Myocyte (in vitro differentiated cells): ENCODE measurements at places on chromosomes 11 and 22. TPM values are rescaled to one million over a fixed set of nuclear protein-coding genes. Genes with fewer than 3 reads are reported as not detected.

RIBC2 gene
- not detected in 2 replicates for total RNA-seq

GNAZ gene
- 9.1 and 11.2 TPM in 2 replicates for total RNA-seq

DNA sequence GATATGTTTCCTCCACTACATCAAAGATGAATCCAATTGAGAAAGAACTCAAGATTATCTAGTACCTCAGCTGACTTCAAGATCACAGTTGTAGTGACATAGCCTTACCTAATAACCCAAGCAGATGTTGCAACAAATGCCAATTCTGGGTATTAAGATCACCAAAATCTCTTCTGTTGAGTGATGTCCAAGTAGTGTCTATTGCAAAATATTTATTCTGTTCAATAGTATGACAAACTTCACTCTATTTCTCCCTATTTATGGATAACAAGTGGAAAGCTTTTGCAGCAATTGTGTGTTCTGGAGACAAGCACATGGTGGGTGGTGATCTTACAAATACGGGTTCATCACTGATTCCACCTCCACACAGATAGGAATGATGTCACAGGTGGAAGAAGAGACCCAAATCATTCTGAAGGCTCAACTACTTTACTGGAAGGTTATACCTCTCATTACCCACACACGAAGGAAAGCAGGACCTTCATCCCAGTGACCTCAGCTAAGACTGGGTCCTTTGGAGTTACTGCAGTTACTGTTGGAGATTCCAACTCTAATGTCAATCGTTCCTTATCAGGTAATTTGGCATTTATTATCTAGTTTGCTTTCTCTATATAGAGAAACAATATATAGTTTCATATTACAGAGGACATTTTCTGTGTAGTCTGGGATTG is 72.0 kb downstream of the CD44 start:
- no peak for DNase-seq

DNA sequence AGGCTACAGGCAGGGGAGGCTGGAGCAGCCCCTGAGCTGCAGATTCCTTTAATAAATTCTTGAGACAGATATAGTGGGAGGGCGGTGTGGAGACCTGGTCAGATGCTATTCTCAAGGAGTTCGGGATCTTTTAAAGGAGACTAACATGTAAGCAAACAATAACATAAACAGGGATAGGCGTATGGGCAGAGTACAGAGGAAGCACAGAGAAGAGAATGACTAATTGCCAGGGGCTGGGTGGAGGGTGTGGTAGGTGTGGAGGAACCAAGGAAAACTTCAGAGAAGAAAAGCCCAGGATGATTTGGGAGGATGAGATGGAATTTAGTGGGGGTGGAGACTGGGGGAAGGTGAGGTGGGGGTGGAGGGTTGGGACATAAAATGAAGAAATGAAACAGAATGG is 9.7 kb upstream of the HEPHL1 start:
- DNase-seq = no peak

GRCh38 chr22:36456464-36456845 is 25.0 kb downstream of the TXN2 start:
- DNase-seq = no peak

DNA sequence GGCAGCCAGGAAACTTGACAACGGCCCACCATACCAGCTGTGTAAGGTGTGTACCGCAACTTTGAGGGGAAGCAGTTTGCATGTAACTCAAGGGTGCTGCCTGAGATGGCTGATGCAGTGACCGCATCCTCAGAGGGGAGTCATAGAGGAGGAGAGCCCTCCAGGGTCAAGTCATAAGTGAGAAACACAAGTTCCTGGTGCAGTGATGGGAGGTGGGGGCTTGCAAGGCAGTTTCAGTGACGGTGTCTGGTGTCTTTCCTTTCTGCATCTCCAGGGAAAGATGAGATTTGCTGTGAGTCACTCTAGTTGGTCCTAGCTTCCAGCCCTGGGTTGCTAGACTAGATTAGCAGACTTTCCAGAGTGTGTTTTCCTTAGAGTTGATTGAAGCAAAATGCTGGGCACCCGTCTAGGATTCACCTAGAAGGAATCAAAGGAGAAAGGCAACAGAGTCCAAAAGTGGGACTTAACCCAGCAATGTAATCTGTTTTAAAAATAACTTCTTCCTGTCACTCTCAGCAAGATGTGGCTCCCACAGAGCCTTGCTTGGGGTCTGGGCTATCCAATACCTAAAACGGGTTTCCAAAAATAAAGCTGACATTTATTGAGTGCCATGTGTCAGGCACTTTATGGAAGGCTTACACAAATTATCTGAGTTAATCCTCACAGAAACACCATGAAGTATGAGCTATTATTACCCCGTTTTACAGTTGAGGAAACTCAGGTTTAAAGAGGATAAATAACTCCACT is 265.4 kb upstream of the PLET1 start:
- peak; percentile 37 for DNase-seq

- no peak for DNase-seq
Observed at GRCh38 chr11:1937616-1938342, 9.4 kb upstream of the MRPL23 start.

- DNase-seq = no peak
Observed at GRCh38 chr22:49568751-49569285, 258.9 kb downstream of the BRD1 start.

DNA sequence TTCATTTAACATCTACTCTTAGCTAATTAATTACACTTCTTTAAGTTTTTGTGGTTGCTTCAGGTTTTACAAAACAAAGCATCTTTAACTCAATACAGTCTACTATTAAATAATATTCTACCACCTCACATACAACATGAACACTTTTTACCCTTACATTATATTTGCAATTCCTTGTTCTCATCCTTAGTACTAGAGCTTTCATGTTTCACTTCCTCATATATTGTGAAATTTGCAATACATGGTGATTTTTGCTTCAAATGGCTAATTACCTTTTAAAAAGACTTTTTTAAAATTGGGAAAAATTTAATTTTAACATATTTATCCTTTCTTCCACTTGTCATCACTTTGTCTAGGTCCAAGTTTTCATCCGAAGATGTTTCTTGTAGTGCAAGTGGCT is 37.5 kb downstream of the RSF1 start:
- no peak for DNase-seq

DNA sequence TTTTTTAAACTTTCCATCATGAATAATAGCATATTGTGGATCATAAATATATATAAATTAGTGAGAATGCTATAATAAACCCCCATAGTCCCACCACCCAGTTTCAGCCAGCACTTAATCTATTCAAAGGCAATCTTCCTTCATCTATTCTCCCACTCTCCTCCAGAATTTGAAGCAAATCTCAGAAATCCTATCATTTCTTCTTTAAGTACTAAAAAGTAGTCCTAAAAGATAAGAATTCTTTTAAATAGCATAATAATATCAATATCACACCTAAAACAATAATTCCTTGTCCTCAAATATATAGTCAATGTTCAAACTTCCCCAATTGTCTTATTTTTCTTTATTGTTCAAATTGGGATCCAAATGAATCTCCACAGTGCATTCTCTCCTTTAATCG is 24.6 kb upstream of the ROBO3 start:
- DNase-seq = no peak

DNA sequence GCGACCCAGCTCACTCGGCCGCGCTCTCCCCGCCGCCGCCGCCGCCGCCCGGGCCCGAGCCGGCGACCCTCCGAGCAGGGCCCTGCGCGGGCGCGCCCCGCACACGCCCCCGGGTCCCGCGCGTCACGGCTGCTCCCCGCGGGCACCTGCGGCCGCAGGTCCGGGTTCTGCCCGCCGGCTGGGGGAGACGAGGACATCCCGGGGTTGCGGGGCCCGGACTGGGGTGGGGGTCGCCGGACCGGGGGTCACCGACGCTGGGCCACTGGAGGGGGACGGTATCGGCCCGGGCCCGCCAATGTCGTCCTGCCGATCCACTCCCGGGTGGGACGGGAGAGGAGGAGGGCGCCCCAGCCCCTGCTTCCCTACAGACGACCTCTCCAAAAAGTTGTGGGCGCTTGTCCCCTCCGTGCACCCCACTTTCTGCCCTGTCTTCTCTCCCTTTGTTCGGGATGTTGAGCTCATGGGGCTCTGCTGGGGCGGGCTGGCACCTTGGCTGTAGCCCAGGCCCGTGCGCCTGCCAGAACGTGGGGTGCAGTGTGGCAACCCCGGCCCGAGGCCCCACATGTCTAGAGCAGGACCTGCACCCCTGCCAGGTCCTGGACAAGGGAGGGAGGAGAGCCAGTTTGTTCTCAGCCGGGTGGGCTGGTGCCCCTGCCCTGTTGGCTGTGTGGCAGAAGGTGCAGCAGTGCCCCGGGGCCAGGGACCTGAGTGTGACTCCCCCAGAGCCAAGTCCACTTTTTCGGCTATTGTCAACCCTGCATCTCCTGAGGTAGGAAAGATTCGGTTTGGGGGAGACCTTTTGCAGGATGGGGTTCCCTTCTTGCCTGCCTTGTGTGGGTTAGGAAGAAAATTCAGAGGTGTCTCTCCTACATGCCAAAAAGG is 40.2 kb upstream of the CELSR1 start:
- DNase-seq = no peak

GRCh38 chr11:70881948-70882715 is 370.2 kb downstream of the SHANK2 start:
- DNase-seq = no peak
